Stomach (tissue), 19 donors: ENCODE measurements at places on chromosomes 1 and 21. TPM values are rescaled to one million over a fixed set of nuclear protein-coding genes. Genes with fewer than 3 reads are reported as not detected.

- H3K4me3 ChIP-seq, result no peak overlapping the region
- H3K27ac ChIP-seq, result peak overlapping the region; percentile 81
- no peaks in the 10 kb centered on the region for H3K27me3 ChIP-seq
- peak; percentile 63 for DNase-seq
Measured at GRCh38 chr1:12177999-12178441, 11.2 kb downstream of the TNFRSF1B start.

DNA sequence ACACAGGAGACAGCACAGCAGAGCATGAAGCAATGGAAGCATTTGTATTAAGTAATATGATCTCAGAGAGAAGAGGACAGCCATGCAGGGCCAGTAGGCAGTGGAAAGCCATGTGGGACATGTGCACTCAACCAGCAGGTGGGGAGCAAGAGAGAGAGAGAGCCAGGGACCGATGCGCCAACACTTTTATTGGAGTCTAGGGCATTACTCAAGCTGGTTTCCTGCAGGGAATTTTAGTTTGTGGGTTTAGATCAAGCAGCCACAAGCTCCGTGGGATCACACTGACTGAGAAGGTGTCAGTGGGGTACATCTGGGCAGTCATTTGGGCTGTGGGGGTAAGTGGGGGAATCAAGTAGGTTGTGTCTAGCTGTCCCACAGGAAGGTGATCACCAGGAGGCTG, 137.1 kb downstream of the PCBP3 start:
- H3K4me1 ChIP-seq, result no peaks in the 10 kb centered on the region
- no peak for DNase-seq
- H3K27me3 ChIP-seq, result no peaks in the 10 kb centered on the region
- H3K36me3 ChIP-seq, result no peaks in the 10 kb centered on the region
- no peak overlapping the region for H3K27ac ChIP-seq

DNA sequence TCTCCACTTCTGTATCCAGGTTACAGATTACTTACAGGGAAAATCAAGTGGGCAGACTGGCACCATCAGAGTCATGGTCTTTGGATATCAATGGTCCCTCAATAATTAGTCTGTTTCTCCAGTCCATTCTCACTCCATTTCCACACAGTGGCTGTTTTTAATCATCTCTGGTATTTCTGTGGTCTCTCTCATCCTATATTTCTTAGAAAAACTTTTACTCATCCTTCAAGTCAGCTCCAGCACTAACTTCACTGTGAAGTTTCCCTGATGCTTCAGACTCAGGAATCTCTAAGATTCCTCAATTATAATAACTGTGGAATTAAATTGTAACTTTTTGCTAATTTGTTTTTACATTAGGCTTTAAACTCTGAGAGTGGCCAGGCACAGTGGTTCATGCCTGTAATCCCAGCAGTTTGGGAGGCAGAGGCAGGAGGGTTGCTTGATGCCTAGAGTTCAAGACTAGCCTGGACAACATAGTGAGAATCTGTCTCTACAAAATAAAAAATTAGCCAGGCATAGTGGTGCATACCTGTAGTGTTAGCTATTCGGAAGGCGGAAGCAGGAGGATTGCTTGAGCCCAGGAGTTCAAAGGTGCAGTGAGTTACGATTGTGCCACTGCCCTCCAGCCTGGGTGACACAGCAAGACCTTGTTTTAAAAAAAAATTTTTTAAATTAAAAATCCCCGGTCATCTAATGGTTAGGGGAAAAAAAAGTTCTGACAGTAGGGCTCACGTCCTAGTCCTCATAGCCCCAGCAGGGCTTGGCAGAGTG, 10.6 kb downstream of the CD160 start:
- no peaks in the 10 kb centered on the region for H3K27me3 ChIP-seq
- H3K4me3 ChIP-seq, result no peak overlapping the region
- no peak overlapping the region for H3K27ac ChIP-seq
- no peaks in the 10 kb centered on the region for H3K4me1 ChIP-seq

Gene CLK2
- 40.1 TPM for total RNA-seq

GRCh38 chr1:235074523-235075047, 54.1 kb downstream of the TOMM20 start:
- no peaks in the 10 kb centered on the region for H3K36me3 ChIP-seq
- H3K27me3 ChIP-seq, result no peaks in the 10 kb centered on the region
- peaks cover 82% of the 10 kb centered on the region for H3K4me1 ChIP-seq
- peak overlapping the region; percentile 91 for H3K27ac ChIP-seq

Gene SYNJ1
- total RNA-seq, result 11.2 TPM

- peaks cover 63% of the 10 kb centered on the region for H3K36me3 ChIP-seq
- H3K27ac ChIP-seq, result no peak overlapping the region
- H3K4me3 ChIP-seq, result no peak overlapping the region
- no peaks in the 10 kb centered on the region for H3K4me1 ChIP-seq
- no peaks in the 10 kb centered on the region for H3K27me3 ChIP-seq
- DNase-seq, result no peak
Measured at GRCh38 chr1:113895098-113895497, 7.7 kb upstream of the BCL2L15 start.

GRCh38 chr21:32653326-32653901, 41.2 kb upstream of the CFAP298 start:
- no peak overlapping the region for H3K27ac ChIP-seq
- DNase-seq, result no peak
- H3K36me3 ChIP-seq, result peaks cover 74% of the 10 kb centered on the region
- no peaks in the 10 kb centered on the region for H3K27me3 ChIP-seq
- no peaks in the 10 kb centered on the region for H3K4me1 ChIP-seq

DNA sequence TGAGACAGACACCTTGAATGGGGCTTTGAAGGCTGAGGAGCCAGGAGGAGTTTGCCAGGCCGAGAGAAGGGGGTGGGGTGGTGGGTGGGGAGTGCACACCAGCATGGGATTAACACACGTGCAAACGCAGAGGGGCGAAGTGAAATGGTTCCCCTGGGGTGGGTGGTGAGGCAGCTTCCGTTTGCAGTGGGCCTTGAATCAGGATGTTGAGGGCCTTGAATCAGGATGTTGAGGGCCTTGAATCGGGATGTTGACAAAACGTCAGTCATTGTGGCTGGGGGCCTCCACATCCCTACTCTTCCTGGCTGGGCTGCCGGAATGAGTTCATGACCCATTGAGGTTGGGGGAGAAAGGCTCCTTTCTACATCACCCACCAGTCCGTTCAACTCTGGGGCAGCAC, 16.6 kb downstream of the LDLRAP1 start:
- H3K36me3 ChIP-seq, result peaks cover 70% of the 10 kb centered on the region
- no peak overlapping the region for H3K4me3 ChIP-seq
- DNase-seq, result peak; percentile 44
- H3K27ac ChIP-seq, result no peak overlapping the region
- peaks cover 57% of the 10 kb centered on the region for H3K4me1 ChIP-seq

GRCh38 chr1:225572422-225572821, 80.5 kb downstream of the ENAH start:
- H3K4me1 ChIP-seq, result peaks cover 53% of the 10 kb centered on the region
- H3K36me3 ChIP-seq, result no peaks in the 10 kb centered on the region
- no peak overlapping the region for H3K4me3 ChIP-seq
- no peaks in the 10 kb centered on the region for H3K27me3 ChIP-seq

Gene KDF1
- 21.6 TPM for total RNA-seq

Gene GIPC2
- total RNA-seq, result 23.8 TPM

Gene SLFNL1
- total RNA-seq, result 3.1 TPM

- H3K4me1 ChIP-seq, result peaks cover 2% of the 10 kb centered on the region
- no peak overlapping the region for H3K27ac ChIP-seq
- no peaks in the 10 kb centered on the region for H3K36me3 ChIP-seq
Measured at GRCh38 chr1:226344441-226345259, 35.7 kb upstream of the LIN9 start.

DNA sequence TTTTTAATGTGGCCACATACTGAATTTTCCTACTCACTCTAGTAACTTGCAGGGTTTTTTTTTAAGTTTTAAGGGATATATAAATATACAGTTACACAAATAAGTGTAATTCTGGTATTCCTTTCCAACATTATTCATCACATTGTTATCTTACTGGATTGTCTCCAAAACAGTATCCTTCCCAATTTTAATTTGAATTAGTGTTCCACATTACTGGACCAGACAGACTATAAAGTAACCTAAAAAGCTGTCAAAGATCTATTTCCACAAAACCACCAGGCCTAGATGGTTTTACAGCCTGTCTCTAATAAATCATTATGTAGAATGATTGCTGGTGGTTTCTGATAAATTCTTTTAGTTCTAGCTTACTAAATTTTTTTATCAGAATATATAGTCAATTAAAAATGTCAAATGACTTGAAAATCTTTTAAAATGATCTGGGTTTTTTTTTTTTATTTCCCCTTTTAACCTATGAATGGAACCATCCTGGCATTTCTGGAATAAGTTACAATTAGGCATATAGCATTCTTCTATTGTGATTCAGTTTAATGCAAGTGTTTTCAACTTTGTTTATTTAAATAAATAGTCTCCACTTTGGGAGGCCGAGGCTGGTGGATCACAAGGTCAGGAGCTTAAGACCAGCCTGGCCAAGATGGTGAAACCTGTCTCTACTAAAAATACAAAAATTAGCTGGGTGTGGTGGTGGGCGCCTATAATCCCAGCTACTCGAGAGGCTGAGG, 59.3 kb downstream of the PACC1 start:
- no peaks in the 10 kb centered on the region for H3K27me3 ChIP-seq
- no peak overlapping the region for H3K27ac ChIP-seq
- H3K36me3 ChIP-seq, result peaks cover 99% of the 10 kb centered on the region
- H3K4me1 ChIP-seq, result no peaks in the 10 kb centered on the region

- H3K27ac ChIP-seq, result no peak overlapping the region
- H3K4me3 ChIP-seq, result no peak overlapping the region
- no peaks in the 10 kb centered on the region for H3K36me3 ChIP-seq
Measured at GRCh38 chr1:207463571-207463970, 9.4 kb downstream of the CR2 start.

DNA sequence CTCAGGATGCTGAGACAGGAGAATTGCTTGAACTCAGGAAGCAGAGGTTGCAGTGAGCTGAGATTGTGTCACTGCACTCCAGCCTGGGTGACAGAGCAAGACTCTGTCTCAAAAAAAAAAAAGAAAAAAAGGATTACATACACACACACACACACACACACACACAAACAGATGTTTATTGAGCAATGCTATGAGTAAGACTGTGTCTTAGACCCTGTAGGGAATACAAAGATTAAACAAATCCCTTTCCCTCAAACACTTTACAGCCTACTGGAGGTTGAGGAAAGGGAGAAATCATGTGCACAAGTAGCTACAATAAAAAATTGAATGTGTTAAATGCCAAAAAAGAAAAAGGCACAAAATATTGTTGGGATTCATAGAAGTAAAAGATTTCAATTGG, 58.1 kb downstream of the RPAP2 start:
- DNase-seq, result no peak
- H3K4me3 ChIP-seq, result no peak overlapping the region
- H3K36me3 ChIP-seq, result peaks cover 49% of the 10 kb centered on the region
- H3K4me1 ChIP-seq, result no peaks in the 10 kb centered on the region
- no peak overlapping the region for H3K27ac ChIP-seq

DNA sequence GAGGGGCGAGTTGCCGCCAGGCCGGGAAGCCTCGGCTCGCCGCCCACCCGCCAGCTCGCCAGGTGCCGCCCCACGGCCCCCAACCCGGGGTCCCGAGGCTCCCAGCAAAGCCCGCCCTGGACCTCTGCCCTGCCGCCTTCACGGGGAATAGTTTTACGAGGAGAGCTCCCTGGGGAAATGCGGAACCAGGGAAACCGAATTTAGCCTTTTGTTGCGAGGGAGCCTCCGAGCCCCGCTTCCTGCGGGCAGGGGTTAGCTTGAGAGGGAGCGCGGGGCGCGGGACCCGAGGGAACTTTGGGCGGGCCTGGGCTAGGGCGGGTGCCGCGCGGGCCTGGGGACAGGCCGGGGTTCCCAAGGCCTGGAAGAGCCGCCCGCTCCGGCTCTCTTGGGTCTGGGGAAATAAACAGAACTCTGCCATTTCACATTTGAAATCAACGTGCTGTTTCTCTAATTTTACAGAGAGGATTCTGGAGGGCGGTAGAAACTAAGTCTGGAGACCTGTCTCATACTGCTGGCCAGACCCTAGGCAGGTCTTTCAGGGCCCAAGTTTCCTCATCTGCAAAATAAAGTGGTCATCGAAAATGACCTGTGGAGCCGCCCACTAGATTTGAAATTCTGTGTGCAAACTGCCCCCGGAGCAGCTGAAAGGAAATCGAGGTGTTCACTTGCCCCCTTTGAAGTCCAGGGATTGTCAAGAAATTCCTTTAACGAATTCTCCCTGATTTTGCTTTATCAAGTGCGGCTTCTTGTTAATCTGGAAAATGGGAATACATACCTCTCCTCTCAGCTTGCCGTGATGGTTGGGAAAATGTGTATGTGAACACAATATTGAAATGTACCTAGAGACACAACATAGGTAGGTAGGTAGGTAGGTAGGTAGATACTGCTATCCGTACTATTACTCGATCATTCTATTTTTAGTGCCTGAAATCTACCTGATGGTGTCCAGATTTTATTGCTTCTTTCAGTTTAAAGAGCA, 749 bp upstream of the GLUL start:
- H3K27me3 ChIP-seq, result no peaks in the 10 kb centered on the region
- peaks cover 58% of the 10 kb centered on the region for H3K4me1 ChIP-seq
- H3K27ac ChIP-seq, result peak overlapping the region; percentile 98
- H3K4me3 ChIP-seq, result peak overlapping the region; percentile 78
- DNase-seq, result peak; percentile 56
- H3K36me3 ChIP-seq, result peaks cover 30% of the 10 kb centered on the region

Gene NGF
- total RNA-seq, result 2.2 TPM

DNA sequence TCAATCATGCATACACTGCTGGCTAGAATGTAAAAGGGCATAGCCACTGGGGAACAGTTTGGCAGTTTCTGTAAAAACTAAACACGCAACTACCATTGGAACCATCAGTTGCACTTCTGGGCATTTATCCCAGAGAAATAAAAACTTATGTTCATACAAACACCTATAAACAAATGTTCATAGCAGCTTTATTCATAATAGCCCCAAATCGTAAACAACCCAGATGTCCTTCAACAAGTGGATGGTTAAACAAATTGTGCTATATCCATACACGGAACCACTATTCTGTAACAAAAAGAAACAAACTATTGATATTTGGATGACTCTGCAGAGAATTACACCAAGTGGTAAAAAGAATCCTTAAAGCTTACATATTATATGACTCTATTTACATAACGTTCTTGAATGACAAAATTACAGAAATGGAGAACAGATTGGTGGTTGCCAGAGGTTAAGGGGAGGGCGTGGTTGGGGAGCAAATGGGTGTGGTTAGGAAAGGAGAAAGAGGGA, 22.8 kb downstream of the LACTBL1 start:
- H3K27ac ChIP-seq, result no peak overlapping the region
- H3K4me3 ChIP-seq, result no peak overlapping the region
- H3K27me3 ChIP-seq, result peaks cover 24% of the 10 kb centered on the region
- peaks cover 10% of the 10 kb centered on the region for H3K4me1 ChIP-seq
- H3K36me3 ChIP-seq, result no peaks in the 10 kb centered on the region

DNA sequence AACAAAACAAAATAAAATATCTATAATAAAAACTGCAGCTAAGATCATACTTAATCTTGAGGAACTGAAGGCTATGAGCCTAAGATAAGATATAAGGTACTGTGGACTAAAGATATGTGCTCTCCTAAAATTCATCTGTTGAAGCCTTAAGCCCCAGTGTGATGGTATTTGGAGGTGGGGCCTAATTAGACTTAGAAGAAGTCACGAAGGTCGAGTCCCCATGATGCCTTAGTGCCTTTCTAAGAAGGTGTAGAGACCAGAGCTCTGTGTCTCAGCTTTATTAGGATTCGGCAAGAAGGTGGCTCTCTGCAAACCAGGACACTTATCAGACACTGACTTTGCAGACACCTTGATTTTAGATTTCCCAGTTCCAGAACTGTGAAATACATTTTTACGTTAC, 622.0 kb upstream of the BRINP3 start:
- no peak for DNase-seq
- no peak overlapping the region for H3K27ac ChIP-seq
- H3K4me1 ChIP-seq, result no peaks in the 10 kb centered on the region
- no peaks in the 10 kb centered on the region for H3K27me3 ChIP-seq
- H3K36me3 ChIP-seq, result no peaks in the 10 kb centered on the region
- no peak overlapping the region for H3K4me3 ChIP-seq
